Aortic smooth muscle cell (primary cell): ENCODE measurements at places on chromosomes 3 and 15. TPM values are rescaled to one million over a fixed set of nuclear protein-coding genes. Genes with fewer than 3 reads are reported as not detected.

ZPLD1 gene
- 0.19 and 0.26 TPM in 2 replicates for total RNA-seq

TM4SF18 gene
- 2.7 and 3.4 TPM in 2 replicates for total RNA-seq

PDE8A gene
- 26.3 and 32.5 TPM in 2 replicates for total RNA-seq

MKRN3 gene
- total RNA-seq, result 0.06 TPM in 1 of 2 replicates, not detected in the other

SRGAP3 gene
- 3.5 and 5.2 TPM in 2 replicates for total RNA-seq

DNAH12 gene
- total RNA-seq, result under 0.01 and 0.12 TPM in 2 replicates

SLC24A5 gene
- not detected in 2 replicates for total RNA-seq

DPPA4 gene
- total RNA-seq, result not detected in 2 replicates

ONECUT1 gene
- not detected in 2 replicates for total RNA-seq

SEMA3F gene
- 8.7 and 19.8 TPM in 2 replicates for total RNA-seq

CHAC1 gene
- 2.8 and 5.3 TPM in 2 replicates for total RNA-seq

MAGEL2 gene
- total RNA-seq, result 0.06 TPM in 1 of 2 replicates, not detected in the other

ZFYVE19 gene
- total RNA-seq, result 13.7 and 14.0 TPM in 2 replicates

SCN5A gene
- total RNA-seq, result 0.56 and 1.3 TPM in 2 replicates

PRR23A gene
- total RNA-seq, result not detected in 2 replicates

ALDH1A3 gene
- total RNA-seq, result 47.1 and 277 TPM in 2 replicates

AGTR1 gene
- total RNA-seq, result 0.37 and 0.40 TPM in 2 replicates

ISLR2 gene
- not detected in 2 replicates for total RNA-seq

C3orf20 gene
- 0.13 TPM in 1 of 2 replicates, not detected in the other for total RNA-seq

VWA5B2 gene
- total RNA-seq, result 0.06 TPM in 1 of 2 replicates, not detected in the other

CHRM5 gene
- under 0.01 TPM in 1 of 2 replicates, not detected in the other for total RNA-seq

PSTPIP1 gene
- 1.1 and 1.8 TPM in 2 replicates for total RNA-seq

SAMD7 gene
- not detected in 2 replicates for total RNA-seq

SH2D7 gene
- total RNA-seq, result not detected in 2 replicates

DGKG gene
- 0.81 and 0.92 TPM in 2 replicates for total RNA-seq

PLSCR4 gene
- 76.5 and 99.1 TPM in 2 replicates for total RNA-seq

DLL4 gene
- total RNA-seq, result 0.56 and 1.5 TPM in 2 replicates
